ENCODE measurements at places on chromosomes 6 and 20. TPM values are rescaled to one million over a fixed set of nuclear protein-coding genes. Genes with fewer than 3 reads are reported as not detected.

DEFB118 gene
- not detected for total RNA-seq

DNA sequence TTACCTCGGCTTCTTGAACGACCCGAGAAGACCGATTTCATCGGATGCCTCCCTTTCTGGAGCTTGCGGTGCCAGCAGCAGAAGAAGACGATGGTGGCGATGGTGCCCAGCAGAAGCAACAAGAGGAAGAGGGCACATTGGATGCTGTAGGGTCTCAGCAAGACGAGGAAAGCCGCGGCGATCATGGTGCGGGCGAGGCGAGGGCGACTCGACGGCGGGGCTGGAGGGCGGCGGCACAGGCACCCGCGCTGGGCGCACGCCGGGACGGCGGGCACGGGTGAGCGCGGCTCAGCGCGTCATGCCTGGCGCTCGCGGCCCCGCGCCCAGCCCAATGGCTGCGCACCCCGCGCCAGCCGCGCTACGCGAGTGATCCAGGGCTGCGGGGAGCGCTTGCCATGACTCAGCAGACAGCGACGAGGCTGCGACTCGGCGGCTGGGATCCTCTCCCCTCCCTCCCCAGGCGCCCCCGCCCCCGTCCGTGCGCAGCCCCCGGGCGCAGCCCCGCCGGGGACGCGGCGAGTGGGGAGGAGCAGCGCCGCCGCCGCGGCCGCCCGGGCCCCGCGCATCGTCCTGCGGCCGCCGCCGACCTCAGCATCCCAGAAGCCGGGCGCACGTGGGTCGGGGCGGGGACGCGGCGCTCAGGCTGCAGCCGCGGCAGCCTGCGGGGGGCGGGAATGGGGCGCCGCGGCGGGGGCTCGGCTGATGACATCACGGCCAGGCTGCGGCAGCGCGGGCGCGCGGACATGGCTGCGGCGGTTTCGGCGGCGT, at the start of gene BEND6:
TSS of gene BEND6 (plus strand) at position 705 of the 768 bp plus-strand sequence. CDS start 26,704 bp downstream, outside the sequence.
- peak; percentile 87 for DNase-seq

FAM184A gene
- total RNA-seq, result 186 TPM

DNA sequence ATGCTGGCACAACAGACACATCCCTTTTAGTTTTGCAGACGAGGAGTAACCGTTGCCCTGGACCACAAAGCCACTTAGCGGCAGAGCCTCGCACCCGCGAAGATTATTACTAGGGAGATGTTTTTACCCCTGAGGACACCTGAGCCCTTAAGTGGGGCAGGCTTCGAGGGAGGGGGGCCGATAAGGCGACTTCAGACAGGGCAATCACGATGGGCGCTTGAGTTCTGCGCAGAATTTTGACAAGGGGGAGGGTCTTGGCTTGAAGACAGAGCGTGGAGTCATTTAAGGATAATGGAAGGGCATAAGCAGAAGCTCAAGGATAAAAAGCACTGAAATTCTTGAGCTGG, 650 bp upstream of the TTK start:
- no peak for DNase-seq

- DNase-seq, result no peak
These were observed 37.6 kb upstream of the CCN6 start for GRCh38 chr6:112016320-112016719.

All from endodermal cell (in vitro differentiated cells).